T47D (cell line): ENCODE measurements at places on chromosomes 6 and 20.
A peak's percentile ranks its signal among the peaks of the same experiment; 100 is the strongest.

DNA sequence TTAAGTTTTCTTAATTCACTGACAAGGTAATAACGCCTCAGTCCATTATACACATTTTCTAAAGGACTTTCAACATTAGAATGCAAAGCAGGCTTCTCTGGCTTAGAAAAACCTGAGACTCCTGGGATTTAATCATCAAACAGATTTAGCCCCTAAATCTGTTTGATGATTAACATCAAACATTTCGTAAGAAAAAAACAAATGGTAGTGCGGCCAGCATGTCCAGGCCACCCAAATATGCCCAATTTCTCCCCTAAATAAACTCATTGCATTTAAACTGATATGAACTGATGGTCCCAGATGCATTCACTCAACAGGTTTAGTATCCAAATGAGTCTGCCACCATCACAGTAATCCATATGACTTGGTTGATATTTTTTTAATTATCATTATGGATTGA lies 6.2 kb downstream of the TMEM74B start:
- DNase-seq = no peak

DNA sequence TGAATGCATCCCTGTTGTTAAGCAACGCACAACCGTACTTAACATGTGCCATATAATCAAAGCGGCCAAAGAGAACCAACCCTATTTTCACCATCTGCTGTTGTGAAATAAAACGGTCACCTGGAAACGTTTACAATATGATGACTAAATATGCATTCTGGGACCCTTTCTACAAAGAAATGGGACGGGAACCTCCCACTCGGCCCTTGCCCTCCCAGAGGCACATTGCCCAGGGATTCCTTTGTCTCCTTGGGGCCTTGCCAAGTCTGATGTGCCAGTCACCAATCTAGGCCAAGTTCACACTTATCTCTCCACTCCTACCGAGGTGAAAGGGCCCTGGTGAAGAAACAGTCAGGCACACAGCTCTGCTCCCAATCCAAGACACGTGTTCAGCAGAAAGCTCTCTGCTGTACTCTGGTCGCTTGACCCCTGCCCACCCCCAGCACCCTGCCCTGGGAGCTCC lies 427.4 kb upstream of the JARID2 start:
- no peak for DNase-seq

GRCh38 chr6:89063881-89064280 lies 16.7 kb upstream of the PNRC1 start:
- DNase-seq = no peak

- DNase-seq = no peak
Measured at GRCh38 chr6:53461041-53461656, 83.8 kb downstream of the GCLC start.

DNA sequence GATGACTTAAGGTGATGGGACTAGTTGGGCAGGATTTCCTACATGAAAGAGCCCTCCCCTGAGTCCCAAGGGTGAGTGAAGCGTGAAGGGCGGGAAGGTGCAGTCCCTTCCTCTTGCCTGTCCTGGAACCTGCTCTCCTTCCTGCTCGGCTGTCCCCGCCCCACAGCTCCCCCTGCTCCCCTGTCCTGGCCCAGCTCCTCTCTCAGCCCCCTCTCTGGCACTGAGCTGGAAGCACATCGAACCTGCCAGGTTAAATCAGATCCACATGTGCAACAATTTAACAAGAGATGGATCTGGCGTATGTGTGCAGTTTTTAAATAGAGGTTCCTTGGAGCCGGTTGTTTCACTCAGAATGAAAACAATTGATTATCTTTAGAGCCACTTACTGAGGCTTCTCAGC lies 95.0 kb downstream of the LRFN2 start:
- DNase-seq = peak; percentile 13

DNA sequence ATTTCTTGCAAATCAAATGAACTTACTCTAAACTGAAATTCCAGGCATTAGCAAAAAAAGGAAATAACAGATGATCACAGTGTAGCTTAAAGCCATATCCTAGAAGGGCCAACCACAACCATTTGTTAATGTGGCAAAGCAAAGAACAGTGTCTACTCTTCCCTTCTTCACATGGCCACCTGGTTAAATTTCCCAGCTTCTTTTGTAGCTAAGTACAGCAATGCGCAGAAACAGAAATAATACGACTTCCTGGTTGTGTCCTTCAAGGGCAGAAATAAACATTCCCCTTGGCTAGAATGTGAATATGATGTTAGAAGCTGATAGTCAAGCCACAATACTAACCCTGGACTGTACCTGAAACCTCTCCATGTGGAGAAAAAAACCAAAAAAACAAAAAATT lies 9.6 kb downstream of the SNX3 start:
- DNase-seq = no peak

DNA sequence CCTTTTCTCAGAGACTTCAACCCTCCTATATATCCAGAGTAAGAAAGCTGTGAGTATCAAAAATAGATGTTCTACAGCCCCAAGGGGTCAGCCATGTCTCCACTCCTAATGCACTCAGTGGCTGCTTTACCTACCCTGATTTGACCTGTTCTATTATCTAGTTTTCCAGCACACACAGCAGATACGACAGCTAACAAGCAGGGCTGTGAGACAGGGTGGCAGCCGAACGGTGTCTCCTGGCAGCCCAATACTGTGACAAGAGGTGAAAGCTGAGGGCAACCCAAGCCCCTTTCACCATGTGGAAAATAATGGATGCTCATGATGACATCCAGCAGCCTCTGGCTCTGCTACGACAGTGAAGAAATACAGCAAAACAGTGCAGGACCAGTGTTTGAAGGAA lies 67.9 kb downstream of the KIF13A start:
- DNase-seq = no peak

DNA sequence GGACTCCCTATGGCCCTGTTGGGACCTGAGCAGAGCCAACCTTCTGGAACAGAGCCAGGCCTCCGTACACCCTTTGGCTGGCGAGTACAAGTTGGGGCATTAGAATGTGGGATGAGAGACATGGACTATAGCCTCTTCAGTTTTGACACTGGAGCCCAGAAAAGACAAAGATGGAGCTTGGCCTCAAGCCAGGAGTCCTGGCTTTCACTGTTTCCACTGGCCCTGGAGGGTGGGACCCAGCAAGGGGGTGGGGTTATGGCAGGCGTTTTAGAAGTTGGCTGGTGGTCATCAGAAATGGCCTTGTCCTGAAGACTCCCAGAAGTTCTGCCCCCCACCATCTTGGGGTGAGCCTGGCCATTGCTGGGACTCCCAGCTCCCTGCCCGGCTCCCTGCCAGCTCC lies 21.8 kb downstream of the ITPR3 start:
- DNase-seq = no peak

- no peak for DNase-seq
Measured at GRCh38 chr6:142500250-142500786, 198.5 kb downstream of the ADGRG6 start.

DNA sequence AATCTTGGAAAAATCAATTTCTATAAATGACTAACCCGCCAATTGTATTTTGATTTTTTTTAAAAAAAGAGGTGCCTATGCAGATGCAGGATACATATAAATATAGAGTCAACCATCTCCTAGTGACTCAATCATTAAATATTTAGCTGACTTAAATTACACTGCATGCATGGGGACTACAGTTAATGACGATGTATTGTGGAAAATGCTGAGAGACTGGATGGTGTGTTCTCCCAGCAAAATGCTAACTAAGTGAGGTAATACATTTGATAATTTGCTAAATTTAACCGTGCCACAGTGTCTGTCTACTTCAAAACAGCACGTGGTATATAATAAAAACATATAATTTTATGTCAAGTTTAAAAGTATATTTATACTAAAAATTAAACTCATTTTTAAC lies 341.6 kb downstream of the PRKN start:
- DNase-seq = no peak

GRCh38 chr6:55405474-55406235 lies 78.4 kb downstream of the GFRAL start:
- no peak for DNase-seq

DNA sequence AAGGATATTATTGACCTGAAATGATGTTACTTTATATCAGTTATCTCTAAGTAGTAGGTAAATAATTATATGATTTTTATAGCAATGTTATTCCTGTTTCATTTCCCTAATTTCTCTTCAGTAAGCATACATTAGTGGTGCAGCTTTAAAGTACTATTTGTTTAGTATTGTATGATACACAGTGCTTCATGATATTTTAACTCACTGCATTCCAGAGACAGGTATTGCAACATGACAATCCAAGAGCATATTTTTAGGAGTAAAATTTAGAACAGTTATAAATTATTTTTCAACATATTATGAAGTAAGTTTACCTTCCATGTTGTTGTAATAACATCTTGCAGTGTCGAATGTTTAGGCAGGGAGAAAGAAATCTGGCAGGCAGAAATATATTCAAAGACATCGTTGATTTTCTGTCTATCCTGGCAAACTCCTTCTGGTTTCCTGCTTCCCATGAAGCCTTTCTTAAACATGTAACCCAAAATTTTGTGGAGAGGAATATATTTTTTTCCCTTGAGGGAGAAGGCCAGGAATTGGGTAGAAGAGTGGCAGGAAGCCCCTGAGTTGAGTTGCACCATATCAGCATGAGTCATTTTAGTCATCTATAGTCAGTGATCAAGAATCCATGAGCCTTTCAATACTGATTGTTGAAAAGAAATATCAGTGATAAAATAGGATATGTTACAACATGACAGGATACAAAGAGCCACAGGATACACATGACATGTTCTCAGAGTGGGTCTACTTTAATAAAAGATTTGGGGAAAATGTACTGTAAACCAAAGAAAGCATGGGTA lies 29.0 kb upstream of the PTCHD4 start:
- no peak for DNase-seq

DNA sequence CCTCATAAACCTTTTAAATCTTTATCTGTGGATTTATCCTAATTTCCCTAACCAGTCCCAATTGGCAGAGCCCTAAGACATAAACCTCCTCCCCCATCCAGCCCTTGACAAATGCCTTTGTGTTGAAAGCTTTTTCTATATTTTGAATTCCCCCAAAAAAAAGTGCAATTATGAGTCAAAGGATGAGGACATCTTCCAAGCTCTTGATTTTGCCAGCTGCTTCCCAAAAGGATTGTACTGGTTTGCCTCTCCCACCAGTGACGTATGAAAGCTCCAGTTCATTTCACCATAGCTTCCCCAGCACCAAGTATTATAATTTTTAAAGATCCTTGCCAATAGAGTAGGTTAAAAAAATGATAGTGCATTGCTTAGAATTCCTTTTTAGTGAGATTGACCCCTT lies 38.9 kb downstream of the SIRPA start:
- no peak for DNase-seq

DNA sequence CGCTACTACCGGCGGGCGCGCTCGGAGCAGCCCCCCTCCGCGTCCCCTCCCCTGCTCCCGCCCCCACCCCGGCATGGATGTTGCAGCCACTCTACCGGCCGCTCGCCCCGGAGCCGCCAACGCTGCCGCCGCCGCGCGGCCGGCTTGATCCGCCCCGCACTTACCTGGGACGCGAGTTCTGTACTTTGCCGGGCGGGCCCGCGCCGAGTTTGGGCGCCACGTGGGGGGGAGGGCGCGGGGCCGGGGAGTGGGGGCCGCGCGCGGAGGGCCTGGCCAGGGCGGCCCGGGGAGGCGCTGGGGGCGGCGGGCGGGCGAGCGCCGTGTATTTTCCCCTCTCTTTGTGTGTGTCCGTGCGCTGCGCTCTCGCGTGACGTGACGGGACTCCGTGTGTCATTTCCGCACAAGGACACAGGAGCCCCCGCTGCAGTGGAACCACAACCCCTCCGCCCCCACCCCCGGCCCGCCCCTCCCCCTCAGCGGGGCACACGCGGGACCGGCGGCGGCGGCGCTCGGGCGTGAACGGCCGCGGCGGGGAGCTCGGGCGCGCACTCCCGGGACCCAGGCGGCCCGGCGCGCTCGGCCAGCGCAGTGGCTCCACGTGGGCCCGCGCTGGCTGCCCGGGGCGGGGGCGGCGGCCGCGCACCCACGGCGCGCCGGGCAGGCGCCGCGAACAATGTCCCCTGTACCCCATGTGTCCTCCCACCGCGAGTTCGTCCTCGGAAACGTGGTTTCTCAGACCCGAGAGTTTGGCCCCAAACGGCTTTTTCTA lies at the start of gene BEND3:
BEND3 (minus strand) TSS at position 590 of the 769 bp plus-strand sequence. CDS start 16,230 bp downstream, outside the sequence.
- DNase-seq = peak; percentile 47

DNA sequence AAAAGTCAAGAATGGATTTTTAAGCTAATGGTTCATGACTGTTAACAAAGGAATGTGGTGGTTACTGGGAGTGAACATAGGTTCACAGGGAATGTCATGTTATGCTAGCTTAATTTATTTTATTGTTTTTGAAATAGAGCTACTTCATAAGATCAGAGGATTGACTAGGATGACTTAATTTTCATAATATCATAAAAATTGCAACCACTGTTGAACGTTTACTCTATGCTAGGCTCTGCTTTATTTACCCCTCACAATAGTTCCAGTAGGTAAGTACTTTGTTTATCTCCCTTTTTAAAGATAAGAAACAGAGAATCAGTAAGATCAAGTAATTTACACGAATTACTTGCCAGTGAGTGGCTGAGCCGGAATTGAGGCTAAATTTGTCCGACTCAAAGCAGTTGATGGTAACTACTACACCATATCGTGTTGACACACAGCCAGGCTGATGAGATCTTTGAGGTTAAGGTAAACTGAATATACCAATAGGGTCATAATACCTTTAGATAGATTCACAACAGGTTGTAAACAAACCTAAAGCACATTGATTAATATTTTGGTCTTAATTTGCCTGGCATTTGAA lies 194.6 kb upstream of the CITED2 start:
- no peak for DNase-seq

DNA sequence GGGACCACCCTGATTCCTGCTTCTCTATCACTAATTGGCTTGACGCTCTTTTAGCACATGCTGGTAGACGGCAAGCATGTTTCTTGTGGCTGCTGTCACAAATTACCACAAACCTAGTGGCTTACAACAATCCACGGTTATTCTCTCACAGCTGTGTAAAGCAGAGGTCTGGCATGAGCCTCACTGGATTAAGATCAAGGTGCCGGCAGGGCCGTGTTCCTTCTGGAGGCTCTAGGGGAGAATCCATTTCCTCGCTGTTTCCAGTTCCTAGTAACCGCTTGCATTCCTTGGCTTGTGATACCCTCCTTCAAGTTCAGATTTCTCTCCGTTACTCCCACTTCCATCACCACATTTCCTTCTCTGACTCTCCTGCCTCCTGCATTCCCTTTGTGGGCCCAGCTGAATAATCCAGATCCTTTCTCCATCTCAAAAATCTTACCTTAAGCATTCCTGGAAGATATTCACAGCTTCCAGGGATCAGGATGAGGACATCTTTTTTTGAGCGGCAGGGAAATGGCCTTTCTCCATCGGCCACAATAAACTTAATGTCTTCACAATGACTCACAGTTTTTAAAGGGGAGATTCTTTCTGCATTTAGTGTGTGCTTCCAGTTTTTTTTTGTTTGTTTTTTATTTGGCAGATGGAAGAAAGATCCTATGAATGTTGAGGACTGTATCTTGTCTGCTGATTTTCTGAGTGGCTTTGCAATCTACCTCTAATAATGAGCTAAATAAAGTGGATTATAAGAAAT lies 39.9 kb downstream of the BMP6 start:
- no peak for DNase-seq

DNA sequence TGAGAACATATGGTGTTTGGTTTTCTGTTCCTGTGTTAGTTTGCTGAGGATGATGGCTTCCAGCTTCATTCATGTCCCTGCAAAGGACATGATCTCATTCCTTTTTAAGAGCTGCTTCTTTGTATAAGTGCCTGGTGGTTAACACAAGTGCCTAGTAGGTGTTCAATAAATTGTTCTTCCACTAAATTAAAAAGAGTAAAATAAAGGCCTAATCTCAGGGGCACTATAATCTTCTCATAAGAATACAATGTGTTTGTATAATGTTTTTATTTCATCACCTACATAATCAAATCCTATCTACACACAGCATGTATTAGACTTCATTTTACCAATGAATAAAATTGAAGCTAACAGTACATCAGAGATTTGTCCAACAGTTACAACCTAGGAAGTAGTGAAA lies 252.7 kb downstream of the KHDC1L start:
- no peak for DNase-seq

- no peak for DNase-seq
Measured at GRCh38 chr6:14488180-14488579, 370.6 kb downstream of the CD83 start.
